ENCODE measurements at places on chromosomes 3 and 15. TPM values are rescaled to one million over a fixed set of nuclear protein-coding genes. Genes with fewer than 3 reads are reported as not detected.

Gene CHL1
- 78.5 TPM for total RNA-seq

Gene PDHB
- total RNA-seq = 120 TPM

Gene MRPL3
- 86.8 TPM for total RNA-seq

Gene DUOXA2
- not detected for total RNA-seq

Gene ABHD2
- total RNA-seq = 63.0 TPM

Gene CYP19A1
- total RNA-seq = 0.33 TPM

Gene TTLL13
- not detected for total RNA-seq

Gene GATA2
- total RNA-seq = 3.1 TPM

Gene SKIL
- 141 TPM for total RNA-seq

All from camera-type eye (tissue), 1 donor.